ENCODE measurements at places on chromosomes 5 and 9.

DNA sequence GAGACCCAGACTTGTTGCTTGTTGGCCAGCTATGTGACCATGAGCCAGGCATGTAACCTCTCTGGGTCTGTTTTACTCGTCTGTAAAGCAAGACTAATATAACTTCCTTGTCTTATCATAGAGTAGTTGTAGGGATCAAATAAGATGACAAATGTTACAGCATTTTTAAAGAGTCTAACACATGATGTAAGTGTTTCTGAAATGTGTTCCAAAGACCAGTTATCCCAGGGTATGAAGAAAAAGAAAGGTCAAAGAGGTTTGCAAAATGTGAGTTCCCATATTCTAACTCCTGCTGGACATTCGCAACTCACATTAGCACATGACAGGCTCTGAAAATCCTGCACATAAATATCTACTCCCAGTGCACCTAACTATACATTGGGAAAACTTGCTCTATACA is 28.5 kb upstream of the MATR3 start:
- DNase-seq, result no peak

DNA sequence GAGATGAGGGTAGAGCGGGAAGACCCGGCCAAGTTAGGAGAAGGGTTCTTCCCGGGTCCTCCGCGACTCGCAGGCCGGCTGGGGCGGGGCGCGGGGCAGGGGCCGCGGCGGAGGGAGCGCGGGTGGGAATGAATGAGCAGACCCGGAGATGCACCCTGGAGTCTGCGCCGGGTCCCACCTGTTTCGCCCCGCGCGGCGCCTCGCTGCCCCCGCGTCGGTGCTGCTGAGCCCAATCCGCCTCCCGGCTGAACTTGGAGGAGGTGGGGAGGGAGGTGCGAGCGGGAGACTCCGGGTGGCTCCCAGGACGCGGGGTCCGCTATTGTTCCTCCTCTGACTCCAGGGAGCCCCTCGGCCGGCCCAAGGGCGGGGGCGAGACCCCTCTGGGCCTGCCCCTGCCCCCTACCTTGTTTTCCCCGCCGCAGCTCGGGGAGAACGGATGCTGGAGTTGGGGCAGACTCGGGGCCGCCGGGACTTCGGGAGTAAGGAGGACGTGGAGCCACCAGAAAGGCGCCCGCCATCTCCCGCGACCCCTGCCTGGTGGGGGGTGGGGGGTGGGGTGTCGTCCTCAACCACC is 659 bp downstream of the RAI14 start:
- peak; percentile 57 for DNase-seq

- DNase-seq, result no peak
Observed at GRCh38 chr5:137470111-137470920, 28.8 kb downstream of the SPOCK1 start.

- no peak for DNase-seq
Observed at GRCh38 chr9:14302405-14302804, 11.5 kb downstream of the NFIB start.

DNA sequence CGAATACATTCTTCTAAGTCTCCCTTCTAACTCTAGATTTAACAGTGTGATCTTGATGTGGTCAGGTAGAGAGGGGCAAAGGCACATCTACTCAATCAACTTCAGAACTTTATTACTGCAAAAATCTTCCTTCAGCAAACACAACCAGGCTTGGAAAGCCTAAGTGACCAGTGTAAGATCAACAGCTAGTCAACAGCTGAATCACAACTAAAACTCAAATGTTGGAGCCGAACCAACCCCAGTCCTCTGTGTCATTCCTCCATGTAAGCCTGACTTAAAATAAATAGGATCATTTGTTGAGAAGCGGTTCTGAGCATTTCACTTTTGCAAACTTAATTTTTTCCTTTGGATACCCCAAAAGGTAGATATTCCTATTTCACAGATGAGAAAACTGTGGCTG is 352.7 kb downstream of the EBF1 start:
- no peak for DNase-seq

DNA sequence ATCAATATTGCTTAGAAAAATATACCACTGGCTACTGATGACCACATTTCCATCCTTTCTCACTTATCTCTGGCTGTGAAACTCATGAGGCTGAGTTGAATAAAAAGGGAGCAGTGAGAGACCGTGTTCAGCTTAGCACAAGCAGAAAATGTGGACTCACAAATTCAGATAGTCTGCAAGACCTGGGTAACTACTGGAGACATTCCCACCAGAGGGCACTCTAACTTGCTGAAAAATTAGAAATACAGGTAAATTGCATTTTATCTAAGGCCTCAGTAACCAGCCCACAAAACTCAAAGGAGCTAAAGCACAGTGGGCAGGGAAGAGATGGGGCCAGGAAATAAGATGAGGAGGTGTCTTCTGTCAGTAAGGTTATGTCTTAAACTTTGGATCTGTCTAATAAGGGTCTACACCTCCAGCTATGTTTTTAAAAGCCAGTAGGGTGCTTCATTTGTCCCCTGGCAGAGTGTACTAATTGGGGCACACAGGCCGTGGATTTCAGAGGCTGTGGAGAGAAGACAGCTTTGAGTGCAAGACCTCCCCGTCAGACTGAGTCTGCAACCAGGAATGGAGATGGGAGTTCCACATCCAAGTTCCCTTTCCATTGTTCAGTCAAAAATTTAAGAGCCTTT is 8.7 kb upstream of the NDUFB6 start:
- DNase-seq, result no peak

DNA sequence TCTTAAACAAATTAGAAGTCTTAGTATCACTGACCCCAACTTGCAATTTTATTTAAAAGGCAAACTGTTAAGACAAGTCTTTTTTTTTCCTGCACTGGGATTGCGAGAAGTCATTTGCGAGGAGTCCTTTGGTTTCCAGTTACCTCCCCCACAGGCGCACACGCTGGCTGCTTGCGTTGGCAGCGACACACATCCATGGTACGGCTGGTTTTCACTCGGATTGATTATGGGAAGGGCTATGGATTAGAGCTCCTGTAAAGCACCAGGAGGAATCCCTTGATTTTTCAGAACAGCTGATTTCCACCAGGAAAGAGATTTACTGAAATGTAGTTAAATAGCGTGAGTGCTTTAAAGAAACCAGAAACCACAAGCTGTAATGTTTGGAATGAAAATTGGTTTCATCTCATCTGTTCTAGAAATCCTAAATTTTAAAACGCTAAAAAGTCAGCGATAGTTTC is 737 bp downstream of the SLC1A3 start:
- peak; percentile 68 for DNase-seq

- no peak for DNase-seq
Observed at GRCh38 chr5:87752362-87752761, 339.6 kb upstream of the CCNH start.

DNA sequence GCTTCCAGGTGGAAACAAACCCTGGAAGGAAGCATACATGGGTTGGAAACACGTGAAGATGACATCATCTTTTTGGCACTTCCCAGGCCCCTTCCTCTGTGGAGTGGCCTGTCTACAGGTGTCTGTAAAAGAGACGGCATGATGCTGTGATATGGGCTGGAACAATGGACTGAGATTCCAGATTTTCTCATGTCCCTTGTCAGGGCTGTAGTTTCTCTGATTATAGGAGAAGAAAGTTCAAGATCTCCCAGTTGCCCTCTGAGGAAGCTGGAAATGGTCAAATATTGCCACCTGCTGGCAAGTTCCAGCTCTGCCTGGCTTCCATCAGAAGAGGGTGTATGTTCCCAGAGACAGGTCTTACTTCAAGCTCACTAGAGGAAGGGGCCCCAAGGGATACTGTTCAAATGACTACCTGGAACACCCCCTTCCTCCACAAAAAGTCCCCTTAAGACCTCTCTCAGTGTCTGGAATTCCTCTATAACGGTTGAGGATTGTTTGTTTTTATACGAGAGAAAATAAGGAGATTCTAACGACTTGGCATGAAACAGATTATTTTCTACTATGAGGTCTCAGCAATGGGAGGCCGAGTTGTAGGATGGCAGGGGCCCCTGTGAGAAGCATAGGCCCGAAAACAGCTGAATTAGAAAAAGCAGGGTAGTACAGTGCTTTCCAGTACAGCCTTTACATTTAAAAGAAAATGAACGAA is 7.3 kb upstream of the ANXA6 start:
- peak; percentile 84 for DNase-seq

DNA sequence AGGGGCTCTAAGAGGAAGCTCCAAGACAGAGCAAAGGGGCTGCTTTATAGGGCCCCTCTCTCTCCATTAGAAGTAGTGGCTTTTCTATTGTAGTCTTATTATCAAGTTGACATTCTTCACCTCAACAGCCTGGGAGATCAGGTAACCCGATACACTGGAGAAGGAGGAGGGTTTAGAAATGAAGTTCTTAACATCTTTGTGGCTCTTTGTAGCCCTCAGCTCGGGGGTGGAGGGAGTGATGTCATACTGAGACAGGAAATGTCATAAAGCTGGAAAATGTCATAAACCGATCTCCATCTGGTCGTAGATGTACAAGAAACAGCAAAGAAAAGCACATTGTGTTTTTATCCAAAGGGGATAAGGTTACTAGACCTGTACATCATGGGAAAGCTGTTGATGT is 17.9 kb downstream of the PDZD2 start:
- no peak for DNase-seq

DNA sequence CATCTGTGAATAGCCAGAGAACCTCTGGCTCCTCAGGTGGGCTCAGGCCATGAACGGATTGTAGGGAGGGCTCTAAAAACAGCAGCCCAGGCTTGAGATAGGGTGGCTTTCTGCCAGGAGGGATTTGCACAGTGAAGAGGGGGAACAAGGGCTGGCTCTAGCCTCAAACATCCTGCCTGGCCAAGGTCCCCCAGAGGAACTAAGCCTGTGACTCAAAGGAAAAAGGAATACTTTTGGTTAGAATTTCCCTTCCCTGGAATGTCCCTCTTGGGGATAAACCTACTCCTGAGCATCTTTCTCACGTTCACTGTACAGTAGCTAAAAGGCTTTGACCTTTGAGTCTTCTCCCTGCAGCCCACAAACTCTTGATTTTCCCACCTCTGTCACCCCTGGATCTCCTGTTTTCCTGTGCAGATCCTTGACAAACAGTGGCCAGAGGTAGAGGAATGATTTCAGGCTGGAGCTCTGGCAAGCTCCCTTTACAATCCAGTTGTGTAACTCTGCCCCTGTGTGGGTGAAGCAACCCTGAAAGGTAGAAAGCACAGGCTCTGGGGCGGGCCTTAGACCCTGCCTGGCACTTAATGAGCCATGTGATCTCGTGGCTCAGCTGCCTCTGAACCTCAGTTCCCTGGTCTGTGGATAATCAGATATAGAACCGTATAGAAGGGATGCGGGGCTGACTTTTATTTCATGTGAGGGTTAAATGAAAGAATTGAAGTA is 17.4 kb downstream of the SEC61B start:
- DNase-seq, result no peak

- DNase-seq, result peak; percentile 65
Observed at GRCh38 chr9:136975644-136976043, 1.7 kb upstream of the PTGDS start.

DNA sequence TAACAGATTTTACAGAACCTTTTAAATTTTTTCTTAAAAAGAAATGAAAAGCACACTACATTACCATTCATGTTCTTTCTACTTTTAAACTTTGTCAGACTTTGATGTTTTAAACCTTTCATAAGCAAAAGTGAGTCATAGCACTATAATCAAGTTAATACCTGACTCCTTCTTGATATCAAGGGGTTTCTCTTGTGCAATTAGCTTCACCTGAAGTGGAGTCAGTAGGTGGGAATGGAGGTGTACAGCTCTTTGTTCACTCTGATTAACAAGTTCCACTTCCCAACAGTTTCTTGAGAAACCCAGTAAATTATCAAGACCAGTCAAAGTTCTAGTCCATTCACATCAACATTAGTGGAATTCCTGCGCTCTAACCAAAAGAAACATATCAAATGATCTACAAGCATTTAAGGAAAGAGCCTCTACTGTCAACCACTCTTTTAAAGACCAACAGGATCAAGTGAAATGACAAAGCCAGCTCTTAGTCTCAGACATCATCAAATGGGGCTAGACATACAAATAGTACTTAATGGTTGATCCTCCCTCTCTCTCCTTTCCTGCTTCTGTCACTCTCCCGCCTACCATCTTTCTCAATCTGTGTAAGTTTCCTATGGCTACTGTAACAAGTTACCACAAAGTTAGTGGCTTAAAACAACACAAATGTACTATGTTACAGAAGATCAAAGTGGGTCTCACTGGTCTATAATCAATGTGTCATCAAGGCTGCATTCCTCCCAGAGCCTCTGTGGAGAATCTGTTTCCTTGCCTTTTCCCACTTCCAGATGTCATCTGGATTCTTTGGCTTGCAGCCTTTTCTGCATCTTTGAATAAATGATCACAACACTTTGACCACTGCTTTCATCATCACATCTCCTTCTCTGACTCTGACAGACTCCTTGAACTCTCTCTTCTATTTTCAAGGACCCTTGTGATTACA is 68.0 kb downstream of the HINT1 start:
- DNase-seq, result no peak

GRCh38 chr9:75229605-75230332 is 141.5 kb downstream of the OSTF1 start:
- no peak for DNase-seq

GRCh38 chr5:172455087-172455381 is 709 bp upstream of the SH3PXD2B start:
- DNase-seq, result no peak

- DNase-seq, result peak; percentile 70
Observed at GRCh38 chr5:57406641-57407040, 76.0 kb downstream of the ACTBL2 start.

DNA sequence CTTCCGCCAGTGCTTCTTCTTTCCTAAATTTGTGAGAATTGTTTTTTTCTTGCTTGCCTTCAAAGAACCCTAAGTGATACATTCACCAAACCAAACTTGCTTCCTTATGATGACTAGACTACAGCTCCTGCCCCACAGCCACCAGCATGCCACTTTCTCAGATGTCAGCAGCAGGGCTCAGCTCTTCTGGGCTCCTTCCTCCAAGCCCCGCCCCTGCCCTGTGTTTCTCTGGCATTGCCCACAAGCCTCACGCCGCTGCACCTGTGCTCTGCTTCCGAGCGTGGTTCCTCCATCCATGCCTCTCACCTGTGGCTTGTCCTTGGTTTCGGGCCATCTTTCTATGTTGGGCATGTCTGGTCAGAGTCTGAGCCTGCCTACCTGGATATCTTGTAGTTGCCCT is 10.6 kb downstream of the UNC5A start:
- DNase-seq, result no peak

- peak; percentile 29 for DNase-seq
Observed at GRCh38 chr5:130868186-130868840, 296.7 kb downstream of the HINT1 start.

GRCh38 chr9:38019731-38020130 is 49.3 kb downstream of the SHB start:
- DNase-seq, result no peak

GRCh38 chr9:71737455-71737854 is 30.9 kb downstream of the CEMIP2 start:
- no peak for DNase-seq

DNA sequence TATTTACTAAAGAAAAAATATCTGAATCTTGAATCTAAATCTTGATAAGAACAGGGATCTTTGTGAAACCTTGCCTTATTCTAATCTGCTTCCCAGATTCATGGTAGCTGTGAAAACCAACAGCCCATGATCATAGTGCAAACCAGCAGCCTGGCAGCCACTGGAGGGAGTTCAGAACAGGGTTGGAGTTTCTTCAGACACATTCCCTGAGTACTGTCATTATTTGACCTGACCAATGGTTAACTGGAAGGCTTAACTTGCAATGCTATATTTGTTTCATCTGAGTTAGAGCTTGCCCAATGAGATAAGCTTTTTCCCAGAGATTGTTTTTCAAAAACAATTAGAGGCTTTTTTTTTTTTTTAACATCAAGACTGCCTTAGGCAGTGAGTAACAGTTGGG is 47.8 kb downstream of the LOX start:
- no peak for DNase-seq

All from right hindlimb (tissue), 1 donor.